CD8-positive, alpha-beta T cell (primary cell): ENCODE measurements at places on chromosomes 3 and 15. TPM values are rescaled to one million over a fixed set of nuclear protein-coding genes. Genes with fewer than 3 reads are reported as not detected.
A peak's percentile ranks its signal among the peaks of the same experiment; 100 is the strongest.

GRCh38 chr3:45683417-45684326 is 5.5 kb upstream of the SACM1L start:
- DNase-seq: no peak

GRCh38 chr15:48144889-48145288 is 24.1 kb downstream of the SLC24A5 start:
- no peak for DNase-seq

- DNase-seq: peak; percentile 84
Measured at GRCh38 chr3:5019411-5020241, 40.4 kb downstream of the BHLHE40 start.

DNA sequence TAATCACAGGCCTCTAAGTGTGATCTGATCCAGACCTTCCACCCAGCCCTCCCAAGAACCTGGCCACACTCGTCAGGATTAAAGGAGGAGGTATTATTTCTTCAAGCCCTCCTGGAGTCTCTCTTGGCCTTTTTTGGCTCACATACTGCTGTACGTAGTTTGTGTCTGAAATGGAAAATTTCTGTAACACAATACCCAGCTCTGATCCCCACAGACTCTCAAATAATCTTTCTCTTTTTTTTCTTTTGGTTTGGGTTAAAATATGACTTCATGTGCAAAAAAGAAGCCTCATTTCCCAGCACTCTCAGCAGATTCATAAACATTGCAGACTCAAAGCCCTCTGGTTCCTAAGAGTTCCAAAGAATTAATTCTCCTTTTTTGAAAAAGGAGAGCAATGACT is 96.5 kb upstream of the PHLDB2 start:
- DNase-seq: no peak

GRCh38 chr3:155595371-155595770 is 149.5 kb downstream of the PLCH1 start:
- no peak for DNase-seq

GRCh38 chr3:31536497-31536896 is 3.8 kb downstream of the STT3B start:
- no peak for DNase-seq

DNA sequence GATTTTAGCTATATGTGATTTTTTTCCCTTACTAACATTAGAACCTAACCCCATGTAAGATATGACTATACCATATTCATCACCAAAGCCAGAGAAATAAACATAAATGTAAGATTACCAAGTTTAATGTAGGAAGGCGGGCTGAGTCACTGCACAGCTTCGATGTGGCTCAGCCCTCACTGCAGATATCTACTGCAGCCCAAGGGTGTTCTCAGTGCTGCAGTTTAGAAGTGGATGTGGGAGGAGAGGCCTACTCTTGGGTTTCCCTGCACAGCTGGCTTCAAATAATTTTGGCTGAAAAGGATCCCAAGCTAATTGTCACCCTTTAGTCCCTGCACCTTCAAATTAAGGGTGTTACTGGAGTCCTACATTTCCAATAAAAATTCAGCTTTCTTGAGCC is 9.3 kb downstream of the ARPP19 start:
- DNase-seq: no peak

DNA sequence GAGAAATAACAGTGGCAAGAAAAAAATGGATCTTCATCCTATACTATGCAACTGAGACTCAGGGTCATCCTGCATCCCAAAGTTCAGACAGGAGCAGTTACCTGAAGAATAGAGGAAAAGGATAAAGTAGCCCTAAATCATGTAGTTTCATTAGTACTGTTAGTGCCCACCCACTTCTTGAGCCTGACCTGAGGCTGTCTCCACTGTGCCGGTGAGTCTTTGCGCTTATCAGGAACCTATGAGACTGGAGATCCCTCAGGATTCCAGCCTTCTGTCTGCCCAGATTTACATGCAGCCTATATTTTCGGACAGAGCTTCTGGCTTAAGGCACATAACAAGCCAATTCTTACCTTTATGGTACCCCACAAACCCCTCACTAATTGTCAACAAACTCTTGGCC is 791.6 kb downstream of the ROBO1 start:
- DNase-seq: no peak

DNA sequence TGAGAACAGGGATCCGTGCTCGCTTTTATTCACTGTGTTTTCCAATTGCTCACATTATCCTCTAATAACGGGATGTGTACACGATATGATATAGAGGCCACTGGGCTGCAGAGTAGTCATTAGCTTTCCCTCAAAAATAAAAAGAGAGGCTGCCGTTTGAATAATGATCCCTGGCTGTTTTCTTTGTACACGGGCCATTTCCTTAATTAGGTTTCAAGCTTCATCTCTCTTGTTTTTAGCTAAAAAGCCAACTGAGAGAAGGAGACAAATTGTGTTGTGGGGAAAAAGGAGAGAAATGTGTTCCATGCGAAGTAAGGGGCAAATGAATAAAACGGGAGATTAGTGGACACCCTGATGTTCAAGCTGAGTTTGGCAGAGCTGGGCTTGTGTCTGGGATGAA is 174.2 kb downstream of the CACNA2D3 start:
- no peak for DNase-seq

- DNase-seq: peak; percentile 25
Measured at GRCh38 chr15:91099995-91100813, at the start of gene SV2B. TSS of gene SV2B (plus strand) at chr15:91100257. CDS start at chr15:91226264, 126,007 bp downstream.

- DNase-seq: no peak
Measured at GRCh38 chr3:24472358-24472757, 22.3 kb downstream of the THRB start.

DNA sequence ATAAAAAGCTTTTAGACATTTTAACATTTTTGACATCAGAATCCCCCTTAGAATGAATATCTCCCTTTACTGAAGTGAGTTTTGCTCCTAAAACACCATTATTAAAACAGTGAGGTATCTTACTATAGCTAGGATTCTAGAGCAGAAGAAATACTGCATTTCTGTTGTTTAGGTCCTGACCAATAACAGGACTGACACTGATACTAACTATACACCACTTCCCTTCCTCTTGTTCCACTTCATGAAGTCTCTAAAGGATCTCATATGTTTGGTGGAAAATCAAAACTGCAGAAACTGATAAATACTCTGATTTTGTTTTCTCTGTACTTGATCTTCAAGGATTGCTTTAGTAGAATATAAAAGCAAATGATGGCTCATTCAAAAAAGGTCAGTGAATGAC is 230.7 kb downstream of the SUCLG2 start:
- DNase-seq: no peak

GRCh38 chr15:71170163-71170562 is 54.9 kb downstream of the THSD4 start:
- no peak for DNase-seq

- no peak for DNase-seq
Measured at GRCh38 chr15:35289024-35289617, 204.0 kb upstream of the NANOGP8 start.

DNA sequence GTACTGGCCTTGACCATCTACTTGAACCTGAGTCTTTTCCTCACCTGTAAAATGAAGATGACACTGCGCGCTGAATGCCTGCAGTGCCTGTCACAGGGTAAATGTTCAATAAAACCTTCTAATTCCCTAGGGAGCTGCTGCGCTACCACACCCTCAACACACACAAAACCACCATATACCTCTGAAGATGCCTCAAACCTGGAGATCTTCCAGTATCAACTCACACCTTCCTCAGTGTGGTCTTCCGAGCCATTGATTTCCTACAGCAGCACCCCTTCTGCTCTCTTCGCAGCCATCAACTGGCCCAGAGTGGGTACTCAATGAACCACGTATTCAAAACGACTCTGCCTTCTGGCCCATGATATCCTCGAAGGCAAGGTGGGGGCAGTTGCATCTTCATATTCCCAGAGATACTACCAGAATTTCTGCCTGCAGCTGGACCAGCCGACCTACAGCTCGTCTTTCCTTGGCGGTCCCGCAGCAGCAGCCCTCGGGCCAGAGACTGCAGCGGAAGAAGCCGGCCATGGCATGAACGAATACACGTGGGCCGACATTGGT is 695 bp downstream of the RPL32 start:
- DNase-seq: no peak

GRCh38 chr3:72571638-72572114 is 276.6 kb downstream of the SHQ1 start:
- DNase-seq: no peak

GRCh38 chr15:68152342-68152741 is 52.8 kb downstream of the CALML4 start:
- DNase-seq: no peak

DNA sequence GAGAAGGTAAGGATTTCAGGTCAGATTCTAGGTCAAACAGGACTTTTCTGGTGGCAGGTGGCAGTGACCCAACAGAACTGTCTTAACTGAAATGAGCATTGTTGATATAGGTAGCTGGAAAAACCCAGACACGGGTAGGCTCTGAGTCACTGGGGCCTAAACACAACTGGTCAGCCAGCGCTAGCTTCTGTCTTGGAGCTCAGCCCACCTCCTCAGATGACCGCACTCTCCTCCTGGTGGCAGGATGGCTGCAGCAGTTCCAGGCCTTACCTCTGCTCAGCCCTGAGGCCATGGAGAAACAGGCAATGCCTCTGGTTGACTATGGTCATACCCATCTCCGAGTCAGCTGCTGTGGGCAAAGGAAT is 61.1 kb upstream of the GATA2 start:
- DNase-seq: no peak

DNA sequence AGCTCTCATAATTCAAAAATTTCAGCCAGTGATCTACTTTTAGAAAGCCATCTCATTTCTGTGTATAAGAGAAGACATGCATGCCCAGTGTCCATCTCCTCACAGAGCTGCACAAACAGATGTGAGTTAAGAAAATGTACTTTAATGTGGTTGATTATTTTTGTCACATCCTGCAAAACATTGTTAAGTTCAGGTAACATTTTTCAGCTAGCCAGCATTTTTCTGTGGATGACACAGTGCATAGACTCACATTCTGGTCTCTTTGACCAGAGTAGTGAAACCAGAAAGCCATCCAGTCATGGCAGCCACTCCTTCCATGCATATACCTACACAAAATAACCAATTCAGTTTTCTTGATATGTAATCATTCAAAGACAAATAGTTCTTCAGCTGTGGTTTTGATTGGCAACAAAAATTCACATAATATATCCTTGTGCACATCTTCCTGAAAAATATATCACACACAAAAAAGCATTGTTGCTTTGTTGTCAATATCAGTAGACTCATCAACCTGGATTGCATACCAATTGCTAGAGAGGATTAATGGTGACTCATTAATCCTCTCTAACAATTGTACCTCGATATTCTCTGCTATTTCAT is 2.1 kb upstream of the PLSCR1 start:
- DNase-seq: no peak

DNA sequence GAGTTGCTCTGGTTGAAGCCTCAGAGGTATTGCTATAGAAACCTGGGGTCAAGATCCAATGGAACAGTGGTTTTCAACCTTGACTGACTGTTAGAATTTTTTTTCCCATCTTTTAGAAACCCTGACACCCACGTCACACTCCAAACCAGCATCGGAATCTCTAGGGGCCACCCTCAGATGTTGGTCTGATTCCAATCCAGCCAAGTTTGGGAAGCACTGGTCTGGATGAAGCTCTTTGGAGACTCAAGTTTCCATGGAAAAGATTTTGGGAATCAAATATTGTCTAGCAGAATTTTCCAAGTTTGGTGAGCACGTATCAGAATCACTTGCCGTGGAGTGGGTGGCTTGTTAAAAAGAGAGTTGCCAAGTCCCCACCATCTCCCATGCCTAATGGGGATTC is 103.8 kb downstream of the THSD4 start:
- no peak for DNase-seq

The DUOXA1 gene
- not detected for total RNA-seq

The PDCD10 gene
- total RNA-seq: 24.7 TPM

The ANKUB1 gene
- not detected for total RNA-seq
